Activated T-helper 1 cell treated with Interleukin-2 at 50 U/mL for 16 hours (primary cell): ENCODE measurements at places on chromosomes 12 and 14.
A peak's percentile ranks its signal among the peaks of the same experiment; 100 is the strongest.

DNA sequence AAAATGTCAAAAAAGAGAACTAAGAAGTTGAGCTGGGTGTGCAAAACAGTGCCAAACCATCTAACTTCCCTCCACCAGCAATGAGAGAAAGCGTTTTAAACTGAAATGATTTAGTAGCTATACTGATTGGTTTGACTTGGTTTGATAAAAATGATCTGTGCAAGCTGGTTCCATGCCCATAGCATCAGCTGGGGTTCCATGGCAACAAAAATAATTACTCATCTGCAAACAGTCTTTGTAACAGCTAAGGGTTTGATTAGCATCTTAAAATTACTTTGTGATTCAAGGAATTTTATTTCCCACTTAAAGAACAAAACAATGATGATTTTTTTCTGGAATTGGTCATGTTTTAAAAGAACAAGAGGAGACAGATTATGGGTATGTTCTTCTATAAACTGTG lies 15.0 kb upstream of the BICD1 start:
- DNase-seq = no peak

DNA sequence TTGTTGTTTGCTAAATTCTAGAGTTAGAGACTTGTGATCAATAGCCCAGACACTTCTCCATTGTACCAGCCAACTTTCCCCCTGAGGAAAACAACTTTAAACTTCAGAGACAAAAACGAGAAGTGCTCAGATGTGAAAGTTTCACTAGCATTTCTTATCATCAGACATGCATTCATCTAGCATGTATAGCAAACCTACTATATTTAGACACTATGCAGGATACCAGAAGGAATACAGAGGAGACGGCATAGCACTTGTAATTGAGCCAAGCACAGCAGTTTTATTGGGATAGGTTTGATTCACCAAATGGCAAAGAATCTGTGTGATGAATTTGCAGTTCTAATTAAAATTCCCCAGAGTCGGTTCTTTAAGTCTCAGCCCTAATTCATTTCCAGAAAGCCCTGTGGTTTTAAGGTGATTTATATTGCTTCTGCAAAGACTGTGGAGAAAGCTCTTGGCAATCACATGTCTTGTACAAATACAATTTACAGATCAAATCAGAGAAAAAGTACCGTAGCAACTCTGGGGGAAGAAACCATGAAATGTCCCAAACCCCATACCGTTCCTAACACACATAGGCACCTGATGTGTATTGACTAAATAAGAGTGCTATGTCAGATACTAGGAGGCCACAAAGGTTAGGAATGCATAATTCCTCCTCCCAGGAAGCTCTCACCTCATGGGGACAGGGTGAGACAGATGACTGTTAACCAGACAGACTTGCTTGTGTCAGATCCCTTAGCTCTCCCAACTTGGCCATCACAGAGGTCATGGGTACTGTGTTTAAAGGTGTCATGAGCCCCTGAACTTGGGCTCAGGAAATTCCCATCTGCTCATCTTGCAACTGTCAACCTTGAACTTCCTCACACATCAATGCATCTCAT lies 69.6 kb upstream of the KRAS start:
- DNase-seq = no peak

DNA sequence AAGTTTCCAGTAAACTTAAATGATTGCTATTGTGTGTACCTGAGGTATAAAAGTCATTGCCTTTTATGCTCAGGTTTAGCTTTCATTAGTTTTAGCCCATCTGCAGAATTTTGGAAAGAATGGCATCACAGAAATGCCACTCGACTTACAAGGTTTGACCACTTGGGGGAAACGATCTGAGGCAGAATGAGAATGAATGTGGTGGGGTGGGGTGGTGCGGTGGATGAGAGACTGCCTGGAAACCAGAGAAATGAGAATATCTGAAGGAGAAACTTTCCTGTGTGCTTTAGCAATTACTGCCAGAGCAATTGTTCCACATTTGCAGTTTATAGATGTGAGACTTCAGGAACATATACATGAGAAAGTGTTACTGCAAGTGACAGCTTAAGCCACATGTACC lies 225.4 kb upstream of the PDE3A start:
- DNase-seq = no peak

DNA sequence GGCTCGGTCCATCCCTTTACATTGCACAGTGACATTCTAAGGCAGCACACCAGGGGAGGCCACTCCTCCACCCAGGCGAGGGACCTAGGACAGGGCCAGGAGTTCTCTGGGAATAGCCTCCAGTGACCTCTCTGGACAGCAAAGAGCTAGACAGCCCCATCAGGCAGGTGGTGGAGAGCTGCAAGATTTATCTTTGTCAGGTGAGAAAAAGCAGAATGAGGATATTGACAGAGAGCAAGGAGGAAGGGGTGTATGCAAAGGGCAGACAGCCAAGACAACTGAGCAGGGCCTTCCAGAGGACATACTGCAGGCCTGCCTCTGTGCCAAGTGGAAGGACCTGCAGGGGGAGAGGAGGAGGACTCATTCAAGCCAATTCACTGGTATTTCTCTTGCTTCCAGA lies 112.4 kb upstream of the MAX start:
- no peak for DNase-seq

- no peak for DNase-seq
These were observed 42.8 kb downstream of the ZNF664 start for GRCh38 chr12:124015494-124016461.

- DNase-seq = no peak
These were observed 44.4 kb upstream of the CHPT1 start for GRCh38 chr12:101653030-101653429.

DNA sequence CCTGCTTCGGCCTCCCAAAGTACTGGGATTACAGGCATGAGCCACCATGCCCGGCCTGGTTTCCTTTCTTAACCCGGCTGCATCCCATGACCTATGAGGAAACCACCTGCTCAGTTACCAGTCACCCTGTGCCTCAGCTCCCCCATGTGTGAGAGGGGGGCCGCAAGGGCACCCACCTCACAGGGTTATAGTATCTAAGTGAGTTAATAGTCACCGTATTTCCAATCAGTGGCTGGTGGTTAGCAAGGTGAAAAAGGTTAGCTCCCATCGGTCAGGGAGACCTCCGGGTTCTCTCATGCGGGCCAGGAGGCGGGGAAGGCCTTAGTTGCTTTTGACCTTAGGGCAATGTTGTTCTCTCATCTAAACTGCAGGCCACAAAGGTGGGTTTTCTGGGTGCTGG lies 6.7 kb downstream of the LRP1 start:
- no peak for DNase-seq

GRCh38 chr12:27289414-27289813 lies 43.2 kb upstream of the BMAL2 start:
- DNase-seq = no peak

- DNase-seq = no peak
These were observed 2.8 kb upstream of the CYP46A1 start for GRCh38 chr14:99681101-99681831.

- peak; percentile 57 for DNase-seq
These were observed 15.3 kb upstream of the ADSS1 start for GRCh38 chr14:104708606-104709268.

DNA sequence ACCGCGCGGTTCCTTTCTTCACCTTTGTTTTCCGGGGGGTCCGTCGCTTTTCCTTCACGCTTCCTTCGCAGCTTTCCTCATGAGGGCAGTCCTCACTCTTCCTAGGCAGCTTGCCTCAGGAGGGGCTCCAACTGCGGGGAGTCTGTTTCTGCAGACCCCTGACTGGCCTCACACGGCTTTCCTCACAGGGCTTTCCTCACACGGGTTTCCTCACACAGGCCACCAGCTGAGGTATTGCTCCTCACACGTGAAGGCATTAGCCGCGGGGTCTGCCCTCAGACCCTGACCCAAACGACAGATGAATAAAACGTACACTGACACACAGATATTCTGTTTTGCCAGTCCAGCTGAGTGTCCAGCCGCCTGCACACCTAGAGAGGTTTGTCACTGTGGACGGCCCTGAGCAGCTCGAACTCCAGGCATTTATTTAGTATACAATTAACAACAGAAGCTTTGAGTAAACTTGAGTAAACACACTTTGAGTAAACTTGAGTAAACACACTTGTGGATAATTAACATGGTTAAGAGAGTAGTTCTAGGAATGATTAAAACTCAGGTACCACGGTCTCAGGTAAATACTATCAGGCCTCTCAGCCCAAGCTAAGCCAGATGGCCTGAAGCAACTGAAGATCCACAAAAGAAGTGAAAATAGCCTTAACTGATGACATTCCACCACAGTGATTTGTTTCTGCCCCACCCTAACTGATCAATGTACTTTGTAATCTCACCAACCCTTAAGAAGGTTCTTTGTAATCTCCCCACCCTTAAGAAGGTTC lies 16.1 kb upstream of the LYZ start:
- DNase-seq = no peak

DNA sequence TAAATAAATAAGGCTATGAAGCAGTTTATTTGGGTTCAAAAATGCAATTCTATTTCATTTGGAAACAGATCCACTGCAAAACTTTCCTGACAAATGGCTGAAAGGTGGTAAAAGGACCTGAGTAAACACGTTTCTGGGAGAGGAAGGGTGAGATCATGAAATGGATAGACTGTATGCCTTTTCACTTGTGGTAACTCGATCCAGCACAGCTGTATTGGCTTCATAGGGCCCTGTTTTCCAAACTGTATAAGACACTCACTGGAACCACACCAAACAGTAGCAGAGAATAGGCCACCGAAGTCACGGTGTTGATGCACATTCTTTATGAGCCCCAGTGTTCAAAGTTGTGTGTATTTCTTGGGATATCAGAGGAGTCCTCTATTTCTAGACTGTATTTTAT lies 325.2 kb upstream of the DIO2 start:
- DNase-seq = no peak

DNA sequence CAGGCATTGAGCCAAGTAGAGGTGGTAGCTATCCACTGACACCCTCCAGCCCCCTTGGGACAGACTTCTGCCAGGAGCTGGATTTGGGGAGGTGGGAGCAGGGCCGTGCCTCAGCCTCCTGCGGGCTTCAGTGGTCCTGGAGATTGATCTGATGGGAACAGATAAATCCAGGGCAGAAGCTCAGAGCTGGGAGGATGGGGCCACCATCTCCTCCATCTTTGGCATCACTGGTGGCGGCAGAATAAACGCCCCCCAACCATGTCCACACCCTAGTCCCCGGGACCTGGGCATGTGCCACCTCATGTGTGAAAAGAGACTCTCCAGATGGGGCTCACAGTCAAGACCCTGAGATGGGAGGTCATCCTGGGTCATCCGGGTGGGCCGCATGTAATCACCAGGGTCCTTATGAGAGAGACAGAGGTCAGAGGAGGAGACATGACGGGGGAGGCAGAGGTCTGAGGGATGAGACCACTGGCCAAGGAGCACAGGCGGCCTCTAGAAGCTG lies 209.6 kb upstream of the RTL1 start:
- no peak for DNase-seq

DNA sequence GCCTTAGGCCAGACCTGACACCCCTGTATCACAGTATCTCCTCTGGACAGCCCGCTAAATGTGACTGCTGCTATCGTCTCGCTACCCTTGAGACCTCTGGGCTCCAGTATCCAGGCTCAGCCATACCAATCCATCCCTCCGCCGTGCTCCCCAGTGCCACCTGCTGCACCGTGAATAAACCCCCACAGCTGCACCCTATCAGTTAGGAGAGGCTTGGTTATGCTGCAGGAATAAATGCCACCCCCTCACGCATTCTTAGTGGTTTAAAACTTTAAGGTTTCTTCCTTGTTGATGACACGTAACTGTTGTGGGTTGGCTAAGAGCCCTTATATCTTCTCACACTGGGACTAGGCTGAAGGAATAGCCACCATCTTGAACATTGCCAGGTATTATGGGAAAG lies 12.1 kb downstream of the CCDC63 start:
- DNase-seq = no peak

GRCh38 chr14:90095096-90095495 lies 33.3 kb downstream of the KCNK13 start:
- DNase-seq = no peak

- no peak for DNase-seq
These were observed 37.4 kb downstream of the EPS8 start for GRCh38 chr12:15751741-15752140.

DNA sequence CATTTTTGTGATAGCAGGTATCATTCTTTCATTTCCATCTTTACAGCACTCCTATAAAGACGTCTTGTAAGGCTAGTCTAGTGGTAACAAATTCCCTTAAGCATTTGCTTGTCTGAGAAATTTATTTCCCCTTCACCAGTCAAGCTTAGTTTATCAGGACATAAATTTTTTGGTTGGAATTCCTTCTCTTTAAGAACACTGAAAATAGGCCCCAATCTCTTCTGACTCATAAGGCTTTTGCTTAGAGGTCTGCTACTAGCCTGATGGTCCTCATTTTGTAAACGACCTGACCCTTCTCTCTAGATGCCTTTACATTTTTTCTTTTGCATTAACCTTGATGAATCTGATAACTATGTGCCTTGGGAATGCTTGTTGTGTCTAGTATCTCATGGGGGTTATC lies 20.3 kb downstream of the OLR1 start:
- DNase-seq = no peak

GRCh38 chr12:40226705-40227104 lies 1.9 kb downstream of the LRRK2 start:
- DNase-seq = no peak

DNA sequence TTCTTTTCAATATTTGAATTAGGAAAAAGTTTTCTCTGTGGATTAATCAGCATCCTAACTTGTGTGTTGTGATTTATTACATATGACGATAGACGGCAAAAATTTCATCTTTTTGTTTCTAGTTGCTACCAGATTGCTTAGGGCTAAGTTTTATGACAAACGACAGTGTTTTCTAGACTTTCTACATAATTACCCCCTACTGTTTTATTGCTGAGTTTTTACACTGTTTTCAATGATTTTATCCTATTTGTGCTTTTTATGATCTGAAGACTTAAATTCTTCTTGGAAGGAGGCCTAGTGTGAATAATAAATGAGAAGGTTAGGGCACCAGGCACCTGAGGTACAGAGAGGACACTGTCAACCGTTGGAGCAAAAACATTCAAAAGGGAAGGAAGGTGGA lies 88.1 kb downstream of the TXNDC16 start:
- DNase-seq = no peak

GRCh38 chr12:124475295-124476010 lies 92.0 kb downstream of the NCOR2 start:
- DNase-seq = no peak

DNA sequence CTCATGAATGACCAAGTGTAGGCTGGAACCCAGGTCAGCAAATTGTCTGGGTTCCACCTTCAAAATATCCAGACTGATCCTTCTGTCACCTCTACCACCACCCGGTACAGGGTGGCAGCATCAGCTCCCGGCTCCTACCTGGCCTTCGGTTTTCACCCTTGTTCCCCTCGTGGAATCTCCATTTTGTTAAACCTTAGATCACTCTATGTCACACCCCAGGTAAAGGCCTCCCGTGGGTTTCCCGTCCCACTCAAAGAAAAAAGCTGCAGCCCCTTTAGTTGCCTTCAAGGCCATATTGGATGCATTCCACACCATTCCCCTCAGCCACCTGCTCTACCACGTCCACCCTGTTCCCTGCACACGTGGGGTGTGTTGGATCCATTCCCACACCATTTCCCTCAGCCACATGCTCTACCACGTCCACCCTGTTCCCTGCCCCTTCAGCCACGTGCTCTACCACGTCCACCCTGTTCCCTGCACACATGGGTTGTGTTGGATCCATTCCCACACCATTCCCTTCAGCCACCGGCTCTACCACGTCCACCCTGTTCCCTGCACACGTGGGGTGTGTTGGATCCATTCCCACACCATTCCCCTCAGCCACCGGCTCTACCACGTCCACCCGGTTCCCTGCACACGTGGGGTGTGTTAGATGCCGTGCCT lies 23.8 kb downstream of the SLC6A13 start:
- no peak for DNase-seq

GRCh38 chr12:1533602-1534304 lies 60.6 kb downstream of the FBXL14 start:
- DNase-seq = no peak
